ENCODE measurements at places on chromosomes 2 and 18.

GRCh38 chr2:189631849-189632248 lies 29.4 kb upstream of the ASNSD1 start:
- DNase-seq: no peak

GRCh38 chr18:59400407-59400806 lies 41.3 kb upstream of the LMAN1 start:
- DNase-seq: no peak

DNA sequence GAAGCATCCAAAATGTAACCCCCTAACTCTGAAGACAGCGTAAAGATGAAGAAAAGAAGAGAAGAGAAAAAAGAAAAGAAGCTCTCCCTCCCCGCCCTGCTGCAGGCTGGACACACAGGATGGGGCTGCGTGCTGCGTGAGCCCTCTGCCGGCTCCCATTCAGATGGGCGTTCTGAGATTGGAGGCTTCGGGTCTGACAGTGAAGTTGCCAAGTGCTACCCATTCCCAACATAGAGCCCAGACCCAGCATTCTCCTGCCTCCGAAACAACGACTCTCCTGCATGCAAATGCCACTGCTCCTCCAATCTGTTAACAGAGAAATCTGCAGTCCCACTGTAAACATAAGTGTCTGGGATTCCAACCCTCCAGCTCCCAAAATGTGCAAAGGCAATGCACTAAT lies 234.9 kb downstream of the BCL11A start:
- DNase-seq: no peak

- no peak for DNase-seq
Observed at GRCh38 chr2:117360586-117360985, 453.9 kb upstream of the DDX18 start.

- peak; percentile 94 for DNase-seq
Observed at GRCh38 chr2:237465515-237466148, 21.4 kb upstream of the MLPH start.

DNA sequence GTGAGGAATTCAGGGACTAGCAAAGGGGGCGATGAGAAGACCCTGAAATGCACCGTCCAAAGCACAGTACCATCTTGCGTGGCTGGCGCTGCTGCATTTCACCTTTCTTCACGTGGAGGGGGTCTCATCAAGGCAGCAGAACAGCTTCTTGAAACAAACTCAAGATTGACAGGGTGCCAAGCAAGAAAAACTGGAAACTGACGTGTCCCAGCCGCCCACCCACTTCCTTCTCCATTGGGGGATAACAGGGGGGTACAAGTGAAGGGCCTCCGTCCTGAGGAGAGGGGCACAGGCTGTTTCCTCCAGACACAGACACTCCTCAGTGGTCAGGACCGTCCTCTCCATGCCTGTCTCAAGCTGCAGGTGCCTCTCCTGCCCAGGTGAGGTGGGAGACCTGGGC lies 32.5 kb downstream of the HDAC4 start:
- no peak for DNase-seq

DNA sequence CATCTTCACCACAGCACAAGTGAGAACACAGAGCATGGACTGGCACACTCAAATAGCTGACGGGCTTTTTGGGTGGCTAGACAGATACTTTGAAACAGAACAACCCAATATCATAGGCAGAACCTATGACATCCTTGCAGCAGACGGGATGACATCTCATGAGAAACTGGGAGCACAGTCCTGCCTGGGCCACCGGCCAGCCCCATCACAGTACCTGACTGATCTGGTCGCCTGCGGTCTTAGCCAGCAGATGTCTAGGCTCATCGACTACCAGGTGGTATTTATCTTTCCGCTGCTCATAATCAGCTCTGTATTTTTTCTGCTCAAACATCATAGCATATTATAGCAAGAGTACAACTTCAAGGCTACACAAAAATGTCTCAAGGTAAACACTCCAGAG lies 124.3 kb downstream of the RIF1 start:
- DNase-seq: no peak

- no peak for DNase-seq
Observed at GRCh38 chr2:111947219-111947618, 48.8 kb downstream of the MERTK start.

- DNase-seq: no peak
Observed at GRCh38 chr2:37586663-37587317, 84.7 kb downstream of the CDC42EP3 start.

DNA sequence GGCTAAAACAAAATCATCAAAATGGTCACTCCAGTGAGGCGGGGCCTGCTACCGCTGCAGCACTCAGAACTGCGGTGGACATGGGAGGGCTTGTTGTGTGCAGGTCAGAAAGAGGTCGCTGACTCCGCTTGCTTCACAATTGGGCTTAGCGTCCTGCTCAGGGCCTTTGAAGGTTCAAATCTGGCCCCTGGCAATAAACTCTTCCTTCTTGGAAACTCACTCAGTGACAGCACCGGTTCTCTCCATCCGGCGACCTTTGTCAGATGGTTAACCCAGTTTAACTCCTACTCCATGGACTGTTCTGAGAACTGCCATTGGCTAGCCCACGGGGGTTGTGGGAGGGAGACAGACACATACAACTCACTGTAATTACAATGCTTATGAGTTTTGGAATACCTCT lies 29.0 kb upstream of the LAPTM4A start:
- DNase-seq: no peak

GRCh38 chr2:23121968-23122648 lies 262.9 kb upstream of the KLHL29 start:
- no peak for DNase-seq

DNA sequence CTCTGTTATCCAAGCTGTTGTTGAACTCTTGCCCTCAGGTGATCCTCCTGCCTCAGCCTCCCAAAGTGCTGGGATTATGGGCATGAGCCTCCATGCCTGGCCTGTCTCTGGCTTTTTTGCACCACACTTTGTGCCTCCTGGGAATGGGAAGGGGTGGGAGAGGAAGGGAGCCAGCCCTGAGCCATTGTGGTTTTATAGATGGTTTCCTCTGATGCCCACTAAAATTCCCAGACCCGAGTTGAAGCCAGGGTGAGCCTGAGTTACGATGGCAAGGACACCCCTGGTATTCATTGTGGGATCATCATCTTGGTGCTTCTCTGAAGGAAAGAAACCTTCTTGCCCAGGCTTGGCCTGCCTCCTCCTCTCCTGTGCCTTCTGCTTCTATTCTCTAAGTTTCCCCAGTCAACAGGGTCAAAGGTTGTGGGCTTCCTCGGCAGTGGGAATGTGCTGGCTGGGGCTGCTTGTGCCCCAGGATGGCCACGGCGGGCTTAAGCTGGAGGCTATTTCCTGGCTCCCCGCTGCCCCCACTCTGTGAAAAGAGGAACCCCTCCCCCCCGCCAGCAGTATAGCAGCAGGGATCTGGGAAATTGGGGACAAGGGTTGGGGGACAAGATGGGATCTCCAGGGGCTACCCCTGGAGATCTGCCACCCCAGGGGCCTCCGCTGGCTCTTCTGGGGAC lies 106.2 kb downstream of the STPG4 start:
- no peak for DNase-seq

GRCh38 chr2:202693503-202693902 lies 58.7 kb downstream of the FAM117B start:
- DNase-seq: no peak

GRCh38 chr18:8657873-8658470 lies 47.4 kb upstream of the MTCL1 start:
- DNase-seq: no peak

GRCh38 chr2:234991290-234991689 lies 39.5 kb downstream of the SH3BP4 start:
- no peak for DNase-seq

- DNase-seq: no peak
Observed at GRCh38 chr18:73660931-73661856, 486.4 kb downstream of the FBXO15 start.

GRCh38 chr2:217816396-217816869 lies 186.4 kb downstream of the TNS1 start:
- DNase-seq: peak; percentile 82

DNA sequence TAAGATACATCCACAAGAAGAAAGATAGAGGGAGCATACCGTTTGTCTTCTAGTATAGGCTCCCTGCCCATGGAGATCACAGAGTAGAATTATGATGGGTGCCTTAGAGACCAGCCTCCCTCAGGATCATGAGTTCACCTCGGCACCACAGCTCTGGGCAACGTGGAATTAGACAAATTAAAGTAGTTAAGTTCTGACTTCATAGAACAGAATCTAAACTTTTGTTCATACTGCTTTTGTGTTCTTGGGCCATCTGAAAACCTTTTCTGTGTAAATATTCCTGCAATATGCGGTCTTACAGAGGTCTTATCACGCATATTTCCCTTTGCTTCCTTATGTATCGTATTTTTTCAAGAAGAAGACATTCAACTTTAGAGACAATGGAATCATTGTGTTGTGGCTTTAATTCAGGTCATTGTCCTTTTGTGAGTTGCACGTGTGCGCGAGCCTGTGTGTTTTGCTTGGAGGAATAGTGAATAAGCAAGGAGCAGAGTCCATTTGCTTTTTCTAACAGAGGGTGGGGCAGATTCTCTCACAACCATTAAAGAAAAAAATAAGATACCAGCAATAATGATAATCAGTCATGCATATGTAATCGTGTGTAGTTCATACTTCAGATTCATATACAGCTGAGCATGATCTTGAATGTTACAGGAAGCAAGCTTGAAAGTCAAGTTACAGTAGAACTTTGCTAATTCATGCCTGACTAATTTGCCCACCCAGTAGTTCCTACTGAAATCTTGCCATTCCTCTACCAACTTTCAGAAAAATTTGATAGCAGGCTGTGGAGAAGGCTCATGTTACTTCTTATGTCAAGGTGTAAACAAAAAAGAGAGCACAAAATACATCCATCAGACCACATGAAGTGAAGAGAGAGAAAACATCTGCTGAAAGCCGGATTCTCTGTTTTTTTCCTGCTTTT lies 243.6 kb downstream of the NEDD4L start:
- DNase-seq: no peak

DNA sequence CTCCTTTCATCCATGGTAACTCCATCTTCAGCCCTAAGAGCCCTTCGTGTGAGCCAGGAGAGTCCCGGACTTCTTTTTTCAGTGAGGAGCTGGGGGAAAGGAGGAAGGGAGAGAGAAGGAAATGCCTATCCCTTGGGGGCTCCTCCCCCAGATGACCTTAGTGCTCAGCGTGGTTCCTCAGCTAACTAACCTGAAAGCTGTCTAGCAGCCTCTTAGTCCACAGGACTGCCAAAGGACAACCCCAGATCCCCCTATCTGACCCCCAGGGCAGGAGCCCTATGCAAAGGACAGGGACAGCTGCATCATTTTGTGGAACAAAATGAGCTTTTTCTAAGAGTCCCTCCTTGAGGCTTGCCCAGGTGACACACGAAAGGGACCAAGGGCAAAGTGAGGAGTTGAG lies 7.9 kb downstream of the SPR start:
- no peak for DNase-seq

DNA sequence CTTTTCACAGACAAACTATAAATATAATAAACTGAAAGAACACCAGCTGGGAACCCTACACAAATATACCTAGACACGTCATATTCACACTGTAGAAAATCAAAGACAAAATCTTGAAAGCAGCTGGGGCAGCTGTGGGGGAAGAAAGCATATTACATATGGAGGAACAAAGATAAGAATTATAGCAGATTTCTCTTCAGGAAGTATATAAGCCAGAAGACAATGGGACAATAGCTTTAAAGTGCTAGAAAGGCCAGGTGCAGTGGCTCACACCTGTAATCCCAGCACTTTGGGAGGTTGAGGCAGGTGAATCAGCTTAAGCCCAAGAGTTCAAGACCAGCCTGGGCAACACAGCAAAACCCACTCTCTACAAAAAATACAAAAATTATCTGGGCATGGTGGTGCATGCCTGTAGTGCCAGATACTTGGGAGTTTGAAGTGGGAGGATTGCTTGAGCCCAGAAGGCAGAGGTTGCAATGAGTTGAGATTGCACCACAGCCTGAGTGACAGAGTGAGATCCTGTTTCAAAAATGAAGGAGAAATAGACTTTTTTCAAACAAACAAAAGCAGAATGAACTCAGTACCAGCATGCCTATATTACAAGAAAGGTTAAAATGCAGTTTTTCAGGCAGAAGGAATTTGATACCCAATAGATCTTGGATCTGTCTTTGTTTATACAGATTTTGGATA lies 26.8 kb upstream of the ERCC3 start:
- no peak for DNase-seq

DNA sequence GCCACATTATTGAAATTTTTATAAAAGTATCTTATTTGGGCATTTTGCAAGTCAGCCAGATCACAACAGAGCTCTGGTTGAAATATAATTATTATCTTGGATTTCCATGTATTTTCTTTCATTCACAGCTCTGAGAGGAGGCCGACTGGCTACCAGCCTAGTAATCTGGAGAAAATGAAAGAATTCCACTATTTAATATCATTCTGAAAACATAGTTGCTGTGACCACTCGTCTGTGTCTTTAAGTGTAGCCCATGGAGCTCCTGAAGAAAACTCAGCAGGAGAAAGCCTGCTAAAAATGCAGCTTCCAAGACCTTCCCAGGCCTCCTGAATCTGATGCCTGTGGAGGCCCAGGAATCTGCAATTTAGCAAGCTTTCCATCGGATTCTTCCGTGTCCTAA lies 114.7 kb downstream of the SH3BP4 start:
- no peak for DNase-seq

DNA sequence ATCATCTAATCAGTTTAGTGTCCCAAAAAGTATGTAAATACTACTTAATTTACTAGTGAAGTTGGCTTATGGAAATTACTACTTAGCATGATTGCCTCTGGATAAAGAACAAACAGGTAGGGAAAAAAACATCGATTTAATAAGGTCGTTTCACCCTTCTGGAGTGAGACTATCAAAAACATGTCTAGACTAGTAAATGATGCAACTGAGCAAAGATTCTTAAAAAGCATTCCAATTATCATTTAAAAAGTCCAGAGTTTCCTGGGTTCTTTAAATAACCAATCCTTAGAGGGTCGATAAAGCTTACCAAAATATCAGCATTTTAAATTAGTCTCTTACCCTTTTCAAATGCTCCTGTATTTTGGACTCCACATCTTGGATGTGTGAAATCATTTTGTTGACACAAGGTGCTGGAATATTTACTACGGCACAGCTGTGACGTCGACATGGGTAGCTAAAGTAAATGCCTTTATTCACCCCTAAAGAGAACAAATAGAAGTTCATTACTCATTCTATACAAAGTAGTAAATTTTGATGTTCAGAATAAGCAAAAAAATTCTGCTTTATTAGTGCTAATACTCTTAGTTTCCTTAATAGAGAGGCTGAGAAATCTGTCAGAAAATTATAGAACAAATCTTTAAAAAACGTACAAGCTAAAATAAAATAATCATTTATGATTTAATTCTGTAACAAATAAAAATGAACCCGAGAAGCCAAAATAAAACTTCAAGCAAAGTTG lies 70.6 kb downstream of the CCDC178 start:
- no peak for DNase-seq

- no peak for DNase-seq
Observed at GRCh38 chr18:63508596-63508995, 31.8 kb downstream of the SERPINB5 start.

DNA sequence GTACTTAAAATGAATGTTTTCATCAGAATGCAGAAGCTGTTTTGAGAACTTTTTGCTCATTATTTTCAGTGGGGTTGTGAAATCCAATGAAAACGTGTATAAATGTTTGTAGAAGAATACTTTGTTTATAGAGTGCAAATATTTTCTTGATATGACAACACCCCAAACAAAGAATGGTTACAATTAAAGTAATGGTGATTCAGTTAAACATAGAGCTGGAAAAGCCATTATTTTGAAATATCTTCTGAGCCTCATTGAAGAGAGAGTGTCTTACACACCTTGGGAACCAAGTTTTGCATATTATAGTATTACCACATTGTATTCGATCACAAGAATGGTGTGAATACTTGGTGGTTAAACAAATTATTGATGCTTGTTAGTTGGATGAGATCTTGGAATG lies 48.7 kb downstream of the SPTBN1 start:
- no peak for DNase-seq
